HS-27A (cell line): ENCODE measurements at places on chromosomes 1 and 21.

- no peak for DNase-seq
Measured at GRCh38 chr1:185355947-185356346, 38.9 kb upstream of the IVNS1ABP start.

DNA sequence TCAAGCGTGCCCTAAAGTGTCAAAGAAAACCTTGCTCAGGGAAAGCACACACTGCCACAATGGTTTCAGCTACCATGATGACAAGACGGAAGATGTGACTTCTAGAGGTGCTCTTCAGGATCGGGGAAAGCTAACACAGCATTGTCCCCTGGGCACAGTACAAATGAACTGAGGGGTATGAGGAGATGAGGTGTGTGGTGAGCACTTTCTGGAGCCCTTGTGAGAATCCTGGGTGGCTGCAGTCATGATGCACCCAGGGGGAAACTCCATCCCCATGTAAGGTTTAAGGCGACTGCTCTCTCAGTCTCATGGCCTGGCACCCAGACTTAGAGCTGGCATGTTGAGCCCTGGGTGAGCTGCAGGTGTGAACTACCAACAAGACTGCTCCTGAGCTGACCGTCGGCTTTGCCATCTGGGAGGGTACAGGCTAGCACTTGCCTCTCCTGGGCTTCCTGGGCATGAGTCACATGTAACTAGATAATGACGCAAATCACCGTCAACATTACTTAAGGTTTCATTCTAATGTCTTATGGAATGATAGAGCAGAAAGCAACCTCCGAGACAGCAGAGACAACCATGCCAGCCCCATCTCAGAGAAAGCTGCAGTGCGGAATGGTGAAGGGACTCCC is 144.6 kb downstream of the CLIC6 start:
- no peak for DNase-seq

GRCh38 chr1:209023790-209024189 is 559.7 kb upstream of the CAMK1G start:
- no peak for DNase-seq

GRCh38 chr1:209768354-209768774 is 12.5 kb downstream of the TRAF3IP3 start:
- DNase-seq, result no peak

GRCh38 chr1:206608108-206608698 is 4.1 kb downstream of the EIF2D start:
- DNase-seq, result no peak

GRCh38 chr1:55353707-55354620 is 138.8 kb upstream of the USP24 start:
- no peak for DNase-seq

DNA sequence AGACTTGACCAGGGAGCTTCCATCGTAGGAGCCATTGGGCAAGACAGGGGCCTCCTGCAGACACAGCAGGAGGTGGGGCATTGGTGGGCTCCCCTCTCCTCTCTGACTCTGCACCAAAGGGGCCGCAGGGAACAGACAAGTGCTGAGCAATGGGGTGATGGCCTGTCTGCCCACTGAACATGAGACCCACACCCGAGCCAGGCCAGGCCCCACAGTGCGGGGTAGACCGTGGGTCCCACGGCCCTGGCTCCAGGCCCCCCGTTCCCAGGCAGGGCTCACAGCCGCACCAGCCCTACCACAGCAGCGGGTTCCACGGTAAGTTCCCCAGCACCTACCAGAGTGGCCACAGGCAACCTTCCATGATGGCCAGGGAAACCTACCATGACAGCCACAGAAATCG is 45.9 kb downstream of the CHD5 start:
- no peak for DNase-seq

GRCh38 chr1:229258031-229258756 is 12.7 kb upstream of the RAB4A start:
- no peak for DNase-seq

DNA sequence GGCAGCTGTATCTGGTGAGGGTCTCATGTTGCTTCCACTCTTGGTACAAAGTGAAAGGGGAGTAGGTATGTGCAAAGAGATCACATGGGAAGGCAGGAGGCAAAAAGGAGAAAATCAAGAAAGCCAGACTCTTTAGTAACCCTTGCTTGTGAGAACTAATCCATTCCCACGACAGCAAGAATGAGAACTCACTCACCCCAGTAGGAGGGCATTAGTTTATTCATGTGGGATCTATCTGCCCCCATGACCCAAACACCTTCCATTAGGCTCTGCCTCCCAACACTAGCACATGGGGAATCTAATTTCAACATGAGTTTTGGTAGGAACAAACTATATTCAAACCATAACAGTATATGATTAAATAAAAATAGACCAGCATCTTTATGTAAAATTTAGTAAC is 57.6 kb downstream of the ZNHIT6 start:
- no peak for DNase-seq

DNA sequence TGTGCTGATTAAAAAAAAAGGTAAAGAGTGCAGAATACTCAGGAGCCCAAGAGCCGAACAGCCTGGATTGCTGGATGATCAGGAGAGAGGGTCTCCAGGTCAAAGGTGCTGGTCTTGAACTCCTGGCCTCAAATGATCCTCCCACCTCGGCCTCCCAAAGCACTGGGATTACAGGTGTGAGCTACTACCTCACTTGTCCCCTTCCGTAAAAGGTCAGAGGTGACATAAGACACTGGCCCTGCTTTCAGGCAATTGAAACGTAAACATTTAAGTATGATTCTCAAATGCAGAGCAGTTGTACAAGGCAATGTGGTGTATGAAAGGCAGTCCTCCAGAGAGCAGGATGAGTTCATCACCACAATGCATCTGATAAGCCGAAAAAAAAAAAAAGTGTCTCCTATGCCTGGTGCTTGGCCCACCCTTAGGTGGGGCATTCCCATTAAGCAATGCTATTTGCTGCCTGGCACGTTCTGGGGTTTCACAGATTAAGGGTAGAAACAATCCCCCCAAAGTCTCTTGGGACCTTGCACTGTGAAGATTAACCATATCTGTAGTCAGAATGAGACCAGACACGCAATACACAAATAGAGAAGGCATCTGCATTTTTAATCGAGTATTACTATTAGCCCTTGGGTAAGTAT is 47.7 kb downstream of the PARP1 start:
- DNase-seq, result no peak
